ENCODE measurements at places on chromosomes 1 and 21. TPM values are rescaled to one million over a fixed set of nuclear protein-coding genes. Genes with fewer than 3 reads are reported as not detected.

CD46 gene
- 78.8 TPM for total RNA-seq

COL6A1 gene
- total RNA-seq = 1,625 TPM

PTPN7 gene
- not detected for total RNA-seq

TTC3 gene
- total RNA-seq = 208 TPM

AGT gene
- 0.19 TPM for total RNA-seq

OR2L8 gene
- not detected for total RNA-seq

CD164L2 gene
- total RNA-seq = not detected

GBP4 gene
- total RNA-seq = 2.3 TPM

DCST2 gene
- total RNA-seq = not detected

CACNA1E gene
- total RNA-seq = under 0.01 TPM

TMEM82 gene
- not detected for total RNA-seq

TTC34 gene
- total RNA-seq = 0.28 TPM

LY9 gene
- total RNA-seq = not detected

TSPEAR gene
- total RNA-seq = not detected

RNU1-1 gene
- total RNA-seq = under 0.01 TPM

ARPC5 gene
- 220 TPM for total RNA-seq

DOP1B gene
- 9.9 TPM for total RNA-seq

USH2A gene
- total RNA-seq = not detected

PROK1 gene
- not detected for total RNA-seq

AKR1A1 gene
- 131 TPM for total RNA-seq

TMPRSS3 gene
- not detected for total RNA-seq

TSSK3 gene
- total RNA-seq = 0.56 TPM
